ENCODE measurements at places on chromosomes 7 and 10.

GRCh38 chr10:126094537-126094936 lies 198.2 kb downstream of the FANK1 start:
- no peak for DNase-seq

- DNase-seq: no peak
Measured at GRCh38 chr7:110719741-110720140, 371.2 kb upstream of the LRRN3 start.

GRCh38 chr10:11444155-11444530 lies 167.3 kb downstream of the USP6NL start:
- DNase-seq: no peak

GRCh38 chr10:57798830-57799229 lies 468.9 kb downstream of the IPMK start:
- no peak for DNase-seq

DNA sequence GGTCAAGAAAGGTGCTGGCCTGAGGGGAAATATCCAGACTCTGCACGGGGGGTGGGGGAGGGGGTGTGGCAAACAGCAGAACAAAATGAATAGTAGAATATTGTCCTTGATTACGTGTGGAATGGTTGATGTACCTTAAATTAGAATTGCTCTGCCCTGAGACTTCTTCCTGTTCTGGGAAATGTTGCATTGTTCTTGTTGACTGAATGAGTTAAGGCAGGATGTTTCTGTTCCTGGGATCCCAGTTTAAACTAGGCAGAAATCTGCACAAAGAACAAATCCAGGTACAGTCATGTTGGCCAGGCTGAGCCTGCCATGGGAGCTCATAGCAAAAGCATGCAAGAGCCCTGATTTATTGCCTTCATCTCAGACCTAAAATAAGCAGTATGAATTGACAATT lies 558.7 kb upstream of the VSTM2A start:
- DNase-seq: no peak

GRCh38 chr10:5498791-5499492 lies 428 bp downstream of the CALML5 start:
- DNase-seq: no peak

GRCh38 chr10:61342858-61343572 lies 110.2 kb downstream of the TMEM26 start:
- no peak for DNase-seq

DNA sequence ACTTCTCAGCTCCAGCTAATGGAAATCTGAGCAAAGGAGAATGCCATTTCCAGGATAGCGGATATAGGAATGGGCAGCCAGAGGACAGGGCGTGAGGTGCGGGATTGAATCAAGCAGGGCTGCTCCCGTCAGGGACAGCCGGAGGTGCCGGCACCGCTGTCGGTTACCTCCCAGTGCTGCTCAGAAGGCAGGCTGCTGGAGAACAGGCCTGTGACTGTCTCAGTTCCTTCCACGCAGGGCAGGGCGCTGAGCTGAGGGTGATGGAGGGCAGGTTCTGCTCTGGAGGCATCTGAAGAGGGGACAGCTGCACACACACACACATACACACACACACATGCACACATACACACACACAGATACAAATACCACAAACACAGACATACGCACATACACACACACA lies 111.1 kb downstream of the DOCK1 start:
- DNase-seq: no peak

- DNase-seq: no peak
Measured at GRCh38 chr7:101733713-101734475, 83.5 kb upstream of the CUX1 start.

GRCh38 chr10:14478604-14479003 lies 147.9 kb upstream of the FRMD4A start:
- peak; percentile 87 for DNase-seq

DNA sequence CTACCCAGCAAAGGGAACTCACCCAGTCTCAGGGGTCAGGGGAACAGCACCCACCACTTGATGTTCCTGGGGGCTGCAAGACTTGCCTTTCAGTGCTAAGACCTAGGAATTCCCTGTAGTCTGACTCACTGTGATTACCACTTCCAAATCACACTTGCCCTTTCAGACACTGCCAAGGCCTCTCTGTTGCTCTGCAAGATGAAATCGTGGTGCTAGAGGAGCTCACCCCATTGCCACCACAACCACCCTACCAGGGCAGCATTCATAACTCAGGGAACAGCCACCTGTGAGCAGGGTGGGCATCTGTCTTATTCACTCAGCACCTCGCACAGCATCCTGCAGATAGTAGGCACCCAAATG lies 36.5 kb downstream of the XPNPEP1 start:
- no peak for DNase-seq

GRCh38 chr7:80733333-80733915 lies 95.0 kb downstream of the CD36 start:
- DNase-seq: no peak

- DNase-seq: no peak
Measured at GRCh38 chr7:79548727-79549126, 95.3 kb upstream of the MAGI2 start.

DNA sequence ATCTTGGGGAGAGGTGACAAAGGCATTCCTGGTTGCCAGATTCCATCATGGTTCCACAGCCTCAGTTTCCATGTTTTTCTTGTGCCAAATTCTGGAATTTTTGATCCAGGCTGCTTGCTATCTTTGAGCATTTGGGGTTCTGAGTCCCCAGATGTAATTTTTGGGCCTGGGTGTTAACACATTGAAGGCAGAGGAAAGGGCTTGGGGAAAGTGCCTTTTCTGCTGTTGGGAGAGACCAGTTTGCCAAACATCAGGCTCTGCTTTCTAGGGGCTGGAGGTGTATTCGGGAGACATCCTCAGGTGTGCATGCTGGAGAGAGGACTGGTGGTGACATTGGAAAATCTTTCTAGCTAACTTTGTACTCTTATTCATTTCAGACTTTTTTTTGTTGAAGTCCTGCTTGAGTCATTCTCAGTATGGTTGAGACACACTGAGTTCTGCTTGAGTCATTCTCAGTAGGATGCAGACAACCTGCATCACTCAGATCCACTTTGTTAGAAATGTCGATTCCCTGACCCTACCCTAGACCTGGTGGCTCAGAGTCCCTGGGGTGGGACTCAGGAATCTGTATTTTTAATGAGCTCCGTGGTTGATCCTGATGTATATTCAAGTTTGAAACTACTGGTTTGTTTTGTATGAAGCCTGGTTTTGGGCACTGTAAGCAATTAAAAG lies 101.0 kb downstream of the LRMDA start:
- no peak for DNase-seq

DNA sequence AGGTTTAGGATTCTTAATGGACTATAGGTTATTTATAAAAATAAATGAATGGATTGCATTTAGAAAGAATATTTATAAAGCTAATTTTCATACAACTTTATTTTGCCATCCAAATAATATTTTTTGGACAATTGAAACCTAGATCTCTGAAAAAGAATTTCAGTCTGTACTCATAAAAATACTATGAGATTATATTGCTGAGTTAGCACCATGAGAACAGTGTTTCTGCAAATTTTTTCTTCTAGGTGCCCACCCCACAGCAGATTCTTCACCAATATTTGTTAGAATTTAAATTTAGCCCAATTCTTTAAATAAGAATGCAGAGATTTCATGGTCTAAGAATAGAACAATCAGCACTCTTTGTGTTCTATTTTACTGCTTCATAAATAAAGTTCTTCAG lies 85.6 kb upstream of the TEX47 start:
- DNase-seq: no peak

DNA sequence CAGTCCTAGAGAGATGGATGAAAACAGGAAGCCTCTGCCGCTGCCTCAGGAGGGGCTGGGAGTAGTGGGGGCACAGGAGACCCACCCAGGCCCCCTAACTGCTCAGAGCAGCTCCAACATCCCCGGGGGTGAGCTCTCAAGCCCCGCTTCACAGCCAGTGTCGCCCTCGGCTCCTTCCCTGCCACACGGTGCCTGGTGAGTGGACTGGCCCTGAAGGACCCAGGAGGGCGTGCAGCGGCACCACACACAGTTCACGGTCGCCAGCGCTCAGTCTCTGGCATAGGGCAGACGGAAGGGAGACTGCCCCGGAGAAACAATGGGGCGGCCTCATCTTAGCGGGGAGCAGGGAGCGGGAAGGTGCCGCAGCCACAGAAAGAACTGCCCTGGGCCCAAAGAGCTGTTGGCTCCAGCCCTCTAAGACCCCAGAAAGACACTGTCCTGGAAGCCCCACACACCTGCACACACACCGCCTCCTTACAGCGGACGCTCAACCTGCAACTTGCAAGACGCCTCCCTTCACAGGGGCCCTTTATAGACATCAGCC lies 1.2 kb downstream of the CLDN15 start:
- DNase-seq: no peak

DNA sequence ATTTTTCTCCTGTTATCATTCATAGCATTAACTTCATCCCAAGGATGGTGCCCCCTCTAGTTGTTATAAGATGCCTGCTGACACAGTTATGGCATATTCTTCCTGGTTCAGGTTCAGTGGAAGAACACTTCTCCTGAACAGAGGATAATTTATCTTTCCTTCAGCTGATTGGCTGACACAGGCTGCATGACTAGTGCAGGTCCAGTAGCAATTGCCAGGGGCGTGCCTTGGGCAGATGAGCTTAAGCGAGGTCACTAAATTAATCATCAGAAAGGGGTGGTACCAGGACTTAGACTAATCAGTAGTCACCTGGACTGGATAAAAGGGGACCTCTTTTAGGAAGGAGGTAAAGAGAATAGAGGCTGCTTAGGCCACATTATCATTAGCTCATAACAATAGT lies 42.3 kb downstream of the BZW2 start:
- DNase-seq: no peak

DNA sequence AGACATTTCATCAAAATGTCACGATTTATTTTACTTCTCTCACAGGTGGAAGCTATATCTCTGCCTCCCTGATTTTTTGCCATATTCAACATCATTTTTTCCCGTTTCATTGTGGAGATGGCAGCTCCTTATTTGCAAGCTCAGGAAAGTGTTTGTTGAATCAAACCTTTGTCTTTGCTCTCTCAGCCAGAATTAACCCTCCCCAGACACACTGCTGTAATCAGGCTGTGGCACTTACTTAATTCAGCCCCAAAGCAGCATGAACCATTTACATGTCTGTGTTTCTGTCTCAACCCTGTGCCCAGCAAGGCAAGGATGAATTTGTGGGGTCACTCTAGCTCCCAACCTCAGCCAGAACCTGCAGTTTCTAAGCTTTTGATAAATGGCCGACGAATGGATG lies 397.2 kb downstream of the TCERG1L start:
- DNase-seq: no peak

DNA sequence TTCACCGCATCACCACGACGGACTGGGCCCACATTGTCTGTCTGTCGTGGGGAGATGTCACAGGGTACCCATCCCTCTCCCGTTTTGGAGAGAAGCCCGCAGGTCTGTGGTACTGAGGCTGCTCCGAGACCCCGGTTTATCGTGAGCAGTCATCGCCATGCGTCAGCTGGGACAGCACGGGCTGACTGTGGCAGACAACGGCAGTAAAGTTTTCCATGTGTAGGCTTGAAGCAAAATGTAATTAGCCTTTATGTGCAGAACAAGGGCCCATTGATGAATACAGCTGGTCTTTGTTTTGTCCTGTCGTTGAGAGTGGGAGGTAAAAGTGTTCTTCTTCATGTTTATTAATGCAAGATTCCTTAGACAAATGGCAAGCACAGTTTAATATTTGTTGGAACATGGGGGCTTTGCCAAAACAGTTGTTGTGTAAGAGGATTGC lies 167.4 kb upstream of the SH2B2 start:
- no peak for DNase-seq

- no peak for DNase-seq
Measured at GRCh38 chr10:1957057-1957456, 219.7 kb upstream of the ADARB2 start.

DNA sequence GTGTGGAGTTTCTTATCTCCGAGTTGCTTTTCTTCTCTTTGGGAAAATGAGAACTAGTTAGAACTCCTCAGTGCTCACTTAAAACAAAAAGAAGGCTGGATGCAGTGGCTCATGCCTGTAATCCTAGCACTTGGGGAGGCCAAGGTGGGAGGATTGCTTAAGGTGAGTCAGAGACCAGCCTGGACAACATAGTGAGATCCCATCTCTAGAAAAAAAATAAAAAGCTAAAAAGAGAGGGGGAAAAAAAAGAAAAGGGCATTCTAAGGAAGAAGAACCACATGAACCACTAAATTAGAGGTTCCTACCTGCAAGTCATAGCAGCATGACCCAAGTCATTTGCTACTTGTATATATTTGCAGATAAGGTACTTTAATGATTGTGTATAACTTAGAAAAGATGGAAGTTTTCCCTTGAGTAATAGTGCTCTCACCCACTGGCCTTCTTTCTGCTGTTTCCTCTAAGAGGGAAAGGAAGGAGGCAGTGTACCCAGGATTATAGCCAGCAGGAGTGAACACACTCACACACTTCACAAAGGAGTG lies 87.8 kb downstream of the CCDC71L start:
- DNase-seq: no peak

DNA sequence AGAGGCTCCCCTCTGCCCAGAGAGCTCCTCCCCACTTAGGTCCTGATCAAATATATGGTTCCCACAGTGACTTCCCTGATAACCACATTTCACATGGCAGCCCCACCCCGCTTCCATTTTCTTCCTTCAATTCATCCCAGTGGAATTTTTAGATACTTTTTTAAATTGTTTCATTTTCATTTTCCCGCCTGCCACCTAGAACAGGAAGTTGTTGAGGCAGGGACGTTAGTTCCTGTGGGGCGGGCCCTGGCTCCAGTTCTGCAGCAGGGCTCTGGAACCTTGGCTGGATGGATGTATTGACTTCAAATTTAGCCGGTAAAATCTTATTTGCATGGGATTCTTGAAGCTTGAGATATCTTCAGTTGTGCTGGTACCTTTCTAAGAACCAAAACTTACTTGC lies 226.6 kb downstream of the PAXIP1 start:
- DNase-seq: no peak

DNA sequence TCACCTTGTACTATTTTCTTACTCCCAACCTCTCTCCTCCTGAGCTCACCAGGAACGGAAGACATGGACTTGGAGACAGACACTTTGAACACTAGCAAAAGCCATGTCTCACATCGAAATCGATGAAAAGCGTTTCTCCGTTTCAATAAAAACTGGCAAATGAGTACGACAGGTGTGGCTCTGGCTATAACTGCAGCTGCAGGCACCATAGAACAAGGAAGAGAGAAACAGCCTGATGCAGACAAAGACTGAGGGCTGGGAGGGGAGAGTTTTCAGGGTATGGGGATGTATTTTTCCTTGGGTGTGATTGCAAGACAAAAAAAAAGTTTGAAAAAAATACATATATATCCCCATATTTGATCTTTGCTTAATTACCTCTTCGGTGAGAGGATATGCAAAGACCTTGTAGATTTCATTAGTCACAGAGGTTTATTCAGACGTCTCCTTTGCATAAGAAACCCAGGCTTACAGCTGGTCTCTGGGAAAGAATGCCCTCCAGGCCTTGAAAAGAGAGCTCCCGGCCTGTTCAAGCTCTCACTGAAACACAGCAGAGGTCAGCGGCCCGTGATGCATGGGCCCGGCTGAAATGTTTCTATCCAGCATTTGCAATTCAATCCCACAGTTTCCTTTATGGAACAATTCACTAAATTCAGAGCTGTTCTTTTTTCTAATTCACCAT lies 63.1 kb downstream of the TLL2 start:
- no peak for DNase-seq

- DNase-seq: no peak
Measured at GRCh38 chr7:158048569-158048968, 539.1 kb downstream of the PTPRN2 start.
